ENCODE measurements at places on chromosomes 12 and 14. TPM values are rescaled to one million over a fixed set of nuclear protein-coding genes. Genes with fewer than 3 reads are reported as not detected.

DNA sequence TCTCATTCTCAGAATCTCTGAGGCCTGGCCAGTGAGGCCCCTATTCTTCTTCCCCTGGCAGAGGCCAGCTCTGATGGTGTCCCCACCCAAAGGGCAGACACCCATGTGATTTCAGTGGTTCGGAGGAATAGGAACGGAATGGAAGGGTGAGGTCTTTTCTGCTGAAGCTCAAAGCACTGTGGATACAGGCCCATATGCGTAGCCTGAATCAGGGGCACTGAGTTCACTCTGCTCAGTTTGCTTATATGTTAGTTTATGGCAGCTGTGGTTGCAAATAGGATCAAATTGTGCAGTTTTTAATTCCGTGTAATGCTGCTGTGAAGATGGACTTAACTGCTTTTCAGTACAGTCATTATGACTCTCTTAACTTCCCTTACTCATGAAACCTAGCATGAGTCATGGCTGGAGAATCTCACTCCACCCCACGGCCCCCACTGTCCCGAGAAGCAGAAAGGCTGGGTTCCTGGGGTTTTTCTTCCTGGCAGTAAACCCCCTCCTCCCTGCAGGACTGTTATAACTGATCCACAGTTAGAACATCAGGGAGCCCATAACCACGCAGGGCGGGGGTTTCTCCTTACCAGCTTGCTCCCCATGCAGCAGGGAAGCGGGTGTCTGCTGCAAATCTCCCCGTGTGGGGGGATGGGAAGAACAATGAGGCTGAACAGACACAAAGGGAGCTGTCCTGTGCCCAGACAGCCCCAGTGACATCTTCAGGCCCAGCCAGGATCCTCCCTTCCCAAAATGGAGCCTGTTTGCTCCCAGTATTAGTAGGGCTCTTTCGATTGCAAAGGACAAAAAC is 122.7 kb downstream of the SLC38A6 start:
- DNase-seq: peak; percentile 79

- no peak for DNase-seq
Measured at GRCh38 chr12:62916632-62917425, 18.1 kb downstream of the PPM1H start.

- DNase-seq: no peak
Measured at GRCh38 chr14:64950889-64951288, 8.3 kb upstream of the GPX2 start.

GRCh38 chr12:88665071-88665470 is 84.8 kb upstream of the KITLG start:
- no peak for DNase-seq

DNA sequence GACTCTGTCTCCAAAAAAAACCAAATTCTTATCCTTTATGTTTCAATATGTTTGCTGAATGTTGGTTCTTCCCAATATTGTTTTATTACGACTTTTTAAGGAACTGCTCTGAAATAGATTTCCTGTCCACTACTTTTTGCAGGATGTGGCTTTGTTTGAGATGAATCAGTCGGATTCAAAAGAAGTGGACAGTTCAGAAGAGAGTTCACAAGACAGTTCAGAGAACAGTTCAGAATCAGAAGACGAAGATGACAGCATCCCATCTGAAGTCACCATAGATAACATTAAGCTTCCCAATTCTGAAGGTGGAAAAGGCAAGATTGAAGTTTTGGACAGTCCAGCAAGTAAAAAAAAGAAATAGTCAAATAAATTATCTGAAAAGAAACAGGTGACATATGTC is 8.2 kb downstream of the NOPCHAP1 start:
- no peak for DNase-seq

DNA sequence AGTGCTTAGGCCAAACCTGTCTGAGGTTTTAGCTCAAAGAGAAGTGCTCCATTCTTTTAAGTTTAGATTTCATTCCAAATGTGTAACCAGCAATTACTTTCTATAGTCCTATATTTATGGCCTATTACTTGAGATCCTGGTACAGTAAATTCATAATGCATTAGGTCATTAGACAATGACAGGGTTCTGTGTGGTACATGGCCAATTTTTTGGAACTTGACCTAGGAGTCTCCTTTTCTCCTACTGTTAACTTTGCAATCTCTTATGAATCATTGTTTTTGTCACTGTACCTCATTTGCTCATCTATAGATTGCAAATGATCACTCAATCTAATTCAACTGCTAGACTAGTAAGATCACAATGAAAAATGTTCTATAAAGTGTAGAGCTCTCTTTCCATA is 136.7 kb downstream of the PDE3A start:
- DNase-seq: no peak

DNA sequence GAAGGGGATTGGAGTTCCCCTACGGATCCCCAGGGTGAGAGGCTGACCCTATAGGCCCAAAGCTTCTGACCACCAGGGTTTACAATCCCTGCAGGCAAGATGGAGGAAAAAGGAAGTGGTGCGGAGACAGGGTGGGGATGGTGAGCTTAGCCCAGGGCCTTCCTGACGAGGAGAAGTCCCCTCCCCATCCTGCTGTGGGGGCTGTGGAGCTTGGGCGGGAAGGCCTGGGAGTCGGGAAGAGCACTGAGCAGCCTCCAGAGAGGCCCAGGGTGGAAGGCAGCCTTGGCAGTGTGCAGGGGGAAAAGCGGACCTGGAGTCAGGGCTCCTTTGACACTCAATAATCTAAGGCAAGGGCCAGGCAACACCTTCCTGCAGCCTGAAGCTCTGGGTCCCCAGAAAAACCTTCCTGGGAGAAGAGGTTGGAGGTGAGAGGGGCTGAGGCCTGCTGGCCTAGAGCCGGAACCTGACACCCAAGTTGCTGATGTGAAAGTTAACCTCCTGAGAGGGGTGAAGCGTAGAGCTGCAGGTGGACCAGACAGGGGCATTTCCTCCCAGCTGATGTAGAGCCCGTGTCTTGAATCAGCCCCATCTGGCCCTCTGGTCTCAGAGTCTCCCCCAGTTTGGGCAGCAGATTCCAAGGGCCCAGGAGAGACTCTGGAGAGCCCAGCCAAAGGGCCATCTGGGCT is 6.0 kb downstream of the HDAC7 start:
- peak; percentile 43 for DNase-seq

GRCh38 chr12:24591715-24592440 is 357.0 kb downstream of the BCAT1 start:
- DNase-seq: no peak

- DNase-seq: no peak
Measured at GRCh38 chr14:96192975-96193805, 11.4 kb upstream of the BDKRB2 start.

DNA sequence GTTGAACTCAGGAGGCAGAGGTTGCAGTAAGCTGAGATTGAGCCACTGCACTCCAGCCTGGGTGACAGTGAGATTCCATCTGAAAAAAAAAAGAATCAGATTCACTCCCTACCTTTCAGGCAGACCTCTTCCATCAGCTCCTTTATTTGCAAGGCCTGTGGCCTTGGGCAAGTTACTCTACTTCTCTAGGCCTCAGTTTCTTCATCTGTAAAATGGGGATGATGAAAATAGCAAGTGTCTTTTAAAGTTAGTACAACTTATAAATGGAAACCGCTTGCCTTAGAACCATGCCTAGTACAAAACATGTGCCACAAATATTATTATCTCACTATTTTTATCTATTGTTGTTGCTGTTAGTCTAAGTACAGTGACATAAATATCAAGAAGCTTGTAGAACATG is 84.3 kb downstream of the STAB2 start:
- no peak for DNase-seq

- DNase-seq: no peak
Measured at GRCh38 chr12:84362552-84362897, 550.1 kb downstream of the SLC6A15 start.

- DNase-seq: no peak
Measured at GRCh38 chr12:10142976-10143589, 13.1 kb upstream of the CLEC7A start.

- DNase-seq: no peak
Measured at GRCh38 chr12:96886998-96887677, 19.9 kb upstream of the NEDD1 start.

DNA sequence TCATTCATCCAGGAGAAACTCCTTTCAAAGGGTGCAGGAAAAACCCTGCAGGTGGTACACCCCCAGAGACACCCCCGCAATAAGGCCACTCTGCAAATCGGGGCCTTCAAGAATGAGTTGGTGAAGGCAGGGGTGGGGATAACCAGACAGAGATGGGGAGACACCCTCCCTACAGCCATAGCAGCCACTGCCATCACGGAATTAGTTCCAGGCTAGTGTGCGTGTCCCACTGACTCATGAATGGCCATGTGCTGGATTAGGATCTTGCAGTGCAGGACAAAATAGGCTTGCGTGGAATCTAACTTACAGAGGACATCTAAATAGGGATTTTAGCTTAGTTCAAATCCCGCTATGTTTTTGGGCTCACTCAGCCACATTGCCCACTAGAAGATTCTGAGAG is 37.8 kb downstream of the SPRING1 start:
- DNase-seq: no peak

DNA sequence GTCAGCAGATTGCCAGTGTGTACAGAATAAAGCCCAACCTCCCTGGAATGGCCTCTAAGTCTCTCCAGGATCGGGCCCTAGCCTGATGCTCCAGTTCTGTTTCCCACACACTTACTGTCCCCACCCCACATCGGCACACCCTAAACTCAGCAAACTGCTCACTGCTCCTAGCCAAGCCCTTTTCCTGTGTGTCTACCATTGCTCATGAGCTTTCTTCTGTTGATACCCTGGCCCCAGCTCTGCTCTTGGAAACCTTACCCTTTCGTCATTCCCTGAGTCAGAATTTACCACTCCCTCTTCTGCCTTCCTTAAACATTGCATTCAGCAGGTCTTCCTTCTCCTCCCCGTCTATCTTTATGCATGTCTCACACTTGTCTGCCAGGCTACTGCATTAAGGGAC is 158.9 kb downstream of the TMX1 start:
- no peak for DNase-seq

GRCh38 chr12:120145164-120145563 is 28.6 kb upstream of the RAB35 start:
- no peak for DNase-seq

The TAS2R43 gene
- total RNA-seq: 0.51 TPM

The PZP gene
- total RNA-seq: not detected

The TAMALIN gene
- total RNA-seq: 0.05 TPM

The NUP37 gene
- total RNA-seq: 25.0 TPM

The SINHCAF gene
- total RNA-seq: 104 TPM

The CIROP gene
- not detected for total RNA-seq

All from HT-29 (cell line).